ENCODE measurements at places on chromosomes 6 and 20.
A peak's percentile ranks its signal among the peaks of the same experiment; 100 is the strongest.

DNA sequence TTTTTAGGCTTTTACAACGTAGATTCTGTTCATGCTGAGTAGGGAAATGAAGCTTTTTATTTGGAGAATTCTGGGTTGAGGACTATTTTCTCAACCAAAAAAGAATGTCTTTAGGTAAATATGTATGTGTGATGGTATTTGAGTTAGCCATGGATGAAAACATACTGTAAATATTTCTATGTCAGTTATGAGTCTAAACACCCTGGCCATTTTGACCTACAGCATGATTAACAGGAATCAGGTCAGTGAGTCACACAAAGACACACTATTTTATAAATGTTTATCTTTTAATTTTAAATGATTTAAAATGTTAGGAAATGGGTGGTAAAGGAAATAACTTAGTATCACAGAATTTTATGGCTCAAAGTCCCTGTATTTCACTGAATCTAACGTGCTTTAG is 851.7 kb upstream of the MAP3K7 start:
- no peak overlapping the region for H3K4me3 ChIP-seq
- H3K27me3 ChIP-seq = no peaks in the 10 kb centered on the region
- no peaks in the 10 kb centered on the region for H3K4me1 ChIP-seq
- no peak overlapping the region for H3K27ac ChIP-seq
- DNase-seq = no peak
- no peaks in the 10 kb centered on the region for H3K36me3 ChIP-seq

- H3K36me3 ChIP-seq = no peaks in the 10 kb centered on the region
- H3K27ac ChIP-seq = no peak overlapping the region
- DNase-seq = no peak
- no peaks in the 10 kb centered on the region for H3K4me1 ChIP-seq
- no peak overlapping the region for H3K4me3 ChIP-seq
- H3K27me3 ChIP-seq = no peaks in the 10 kb centered on the region
These were observed 862.8 kb upstream of the CITED2 start for GRCh38 chr6:140237251-140237650.

GRCh38 chr6:15528870-15529269 is 134.0 kb downstream of the DTNBP1 start:
- no peak overlapping the region for H3K4me3 ChIP-seq
- no peak overlapping the region for H3K27ac ChIP-seq

- no peak for DNase-seq
- H3K4me3 ChIP-seq = no peak overlapping the region
- no peaks in the 10 kb centered on the region for H3K36me3 ChIP-seq
- H3K4me1 ChIP-seq = no peaks in the 10 kb centered on the region
These were observed 60.0 kb downstream of the CD83 start for GRCh38 chr6:14177413-14178082.

DNA sequence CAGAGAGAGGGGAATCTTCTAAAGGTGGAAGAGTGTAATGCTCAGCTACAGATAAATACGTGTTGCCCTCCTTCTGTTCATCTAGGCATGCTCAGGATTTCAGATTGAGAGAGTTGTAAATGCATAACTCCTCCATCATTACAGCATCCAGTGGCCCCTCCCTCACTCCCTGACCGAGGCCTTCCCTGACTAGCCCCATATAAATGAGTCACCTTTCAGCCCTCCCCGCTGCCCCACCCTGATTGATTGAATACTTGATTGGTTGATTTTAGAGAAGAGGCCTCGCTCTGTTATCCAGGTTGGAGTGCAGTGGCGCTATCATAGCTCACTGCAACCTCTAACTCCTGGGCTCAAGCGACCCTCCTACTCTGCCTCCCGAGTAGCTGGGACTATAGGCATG is 193.7 kb downstream of the EYA2 start:
- DNase-seq = no peak
- no peaks in the 10 kb centered on the region for H3K36me3 ChIP-seq
- no peak overlapping the region for H3K27ac ChIP-seq
- no peak overlapping the region for H3K4me3 ChIP-seq

- DNase-seq = no peak
- H3K27ac ChIP-seq = no peak overlapping the region
- no peak overlapping the region for H3K4me3 ChIP-seq
- no peaks in the 10 kb centered on the region for H3K27me3 ChIP-seq
- no peaks in the 10 kb centered on the region for H3K36me3 ChIP-seq
These were observed 137.3 kb downstream of the TMEM242 start for GRCh38 chr6:157185986-157186385.

DNA sequence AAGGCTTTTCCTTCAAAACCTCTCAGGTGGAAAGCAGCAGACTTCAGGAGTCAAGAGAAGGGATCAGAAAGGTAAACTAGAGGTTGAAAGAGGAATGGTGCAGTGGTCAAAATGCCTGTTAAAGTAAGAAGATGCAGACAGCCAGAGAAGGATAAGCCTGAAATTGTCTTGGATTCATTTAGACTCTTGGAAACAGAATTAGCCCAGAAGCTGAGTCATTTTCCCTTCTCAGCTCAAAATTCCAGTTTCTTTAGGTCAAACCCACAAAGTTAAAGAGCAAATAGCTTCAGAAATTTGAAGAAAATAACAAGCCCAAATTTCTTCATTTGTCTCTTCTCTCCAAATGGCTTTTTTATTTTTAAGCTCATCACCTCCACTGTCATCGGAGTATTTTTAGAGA is 73.9 kb downstream of the DHX35 start:
- H3K36me3 ChIP-seq = peaks cover 44% of the 10 kb centered on the region
- H3K27ac ChIP-seq = no peak overlapping the region
- no peak overlapping the region for H3K4me3 ChIP-seq
- no peak for DNase-seq
- no peaks in the 10 kb centered on the region for H3K4me1 ChIP-seq

- peak; percentile 86 for DNase-seq
- no peaks in the 10 kb centered on the region for H3K27me3 ChIP-seq
- H3K36me3 ChIP-seq = no peaks in the 10 kb centered on the region
- H3K4me1 ChIP-seq = peaks cover 40% of the 10 kb centered on the region
- H3K27ac ChIP-seq = no peak overlapping the region
These were observed 65.5 kb downstream of the SYNJ2 start for GRCh38 chr6:158047127-158047518.

DNA sequence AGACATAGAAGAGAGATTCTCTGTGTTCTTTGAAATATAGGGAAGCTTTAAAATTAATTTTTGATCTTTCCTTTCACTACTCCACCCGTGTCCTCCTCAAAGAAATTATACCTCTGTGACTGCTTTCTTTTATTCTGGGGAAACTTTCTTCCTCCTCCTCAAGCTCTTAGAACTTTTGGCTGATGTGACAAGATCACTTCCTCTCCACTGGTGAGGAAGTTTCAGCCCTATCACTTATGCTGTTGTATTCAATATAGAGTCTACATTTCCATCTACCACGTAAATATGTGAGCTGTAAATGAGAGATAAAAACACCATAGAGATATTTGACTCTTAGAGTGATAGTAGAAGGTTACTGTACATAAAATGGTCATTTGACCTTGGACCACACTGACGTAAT is 141.9 kb upstream of the SASH1 start:
- no peak overlapping the region for H3K27ac ChIP-seq
- no peak overlapping the region for H3K4me3 ChIP-seq
- H3K36me3 ChIP-seq = no peaks in the 10 kb centered on the region

GRCh38 chr6:104019075-104019753 is 840.5 kb downstream of the HACE1 start:
- H3K27me3 ChIP-seq = no peaks in the 10 kb centered on the region
- no peak overlapping the region for H3K27ac ChIP-seq
- DNase-seq = no peak
- H3K4me1 ChIP-seq = no peaks in the 10 kb centered on the region
- no peak overlapping the region for H3K4me3 ChIP-seq

- no peaks in the 10 kb centered on the region for H3K36me3 ChIP-seq
- H3K27me3 ChIP-seq = no peaks in the 10 kb centered on the region
- no peak for DNase-seq
- no peak overlapping the region for H3K27ac ChIP-seq
- H3K4me1 ChIP-seq = peaks cover 84% of the 10 kb centered on the region
These were observed 29.7 kb downstream of the CHMP4B start for GRCh38 chr20:33840759-33841435.

GRCh38 chr6:34243901-34244884 is 4.6 kb downstream of the SMIM29 start:
- no peaks in the 10 kb centered on the region for H3K36me3 ChIP-seq
- peaks cover 18% of the 10 kb centered on the region for H3K4me1 ChIP-seq
- peak; percentile 91 for DNase-seq
- no peaks in the 10 kb centered on the region for H3K27me3 ChIP-seq
- no peak overlapping the region for H3K27ac ChIP-seq

DNA sequence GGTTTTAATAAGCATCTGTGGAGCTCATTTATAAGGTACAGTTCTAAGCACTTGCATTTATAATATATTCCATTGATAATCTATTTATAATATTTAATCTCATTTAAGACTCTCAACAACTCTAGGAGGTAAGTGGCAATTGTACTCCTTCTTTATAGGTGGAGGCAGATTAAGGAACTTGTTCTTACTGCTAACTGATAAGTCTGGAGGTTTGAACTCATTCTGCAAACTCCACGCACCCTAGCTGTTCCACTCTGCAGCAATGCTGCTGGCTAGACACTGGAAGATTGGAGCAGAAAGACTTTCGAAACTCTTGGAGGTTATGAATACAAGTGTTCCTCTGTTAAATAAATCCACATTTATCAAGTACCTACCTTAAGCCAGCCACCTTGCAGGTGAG is 793 bp upstream of the HDAC2 start:
- H3K4me3 ChIP-seq = peak overlapping the region; percentile 80
- no peaks in the 10 kb centered on the region for H3K27me3 ChIP-seq
- no peaks in the 10 kb centered on the region for H3K36me3 ChIP-seq
- H3K27ac ChIP-seq = peak overlapping the region; percentile 89
- H3K4me1 ChIP-seq = peaks cover 15% of the 10 kb centered on the region

GRCh38 chr20:2879146-2879545 is 5.9 kb downstream of the PTPRA start:
- H3K36me3 ChIP-seq = no peaks in the 10 kb centered on the region
- no peaks in the 10 kb centered on the region for H3K27me3 ChIP-seq
- no peak overlapping the region for H3K27ac ChIP-seq
- no peak for DNase-seq

DNA sequence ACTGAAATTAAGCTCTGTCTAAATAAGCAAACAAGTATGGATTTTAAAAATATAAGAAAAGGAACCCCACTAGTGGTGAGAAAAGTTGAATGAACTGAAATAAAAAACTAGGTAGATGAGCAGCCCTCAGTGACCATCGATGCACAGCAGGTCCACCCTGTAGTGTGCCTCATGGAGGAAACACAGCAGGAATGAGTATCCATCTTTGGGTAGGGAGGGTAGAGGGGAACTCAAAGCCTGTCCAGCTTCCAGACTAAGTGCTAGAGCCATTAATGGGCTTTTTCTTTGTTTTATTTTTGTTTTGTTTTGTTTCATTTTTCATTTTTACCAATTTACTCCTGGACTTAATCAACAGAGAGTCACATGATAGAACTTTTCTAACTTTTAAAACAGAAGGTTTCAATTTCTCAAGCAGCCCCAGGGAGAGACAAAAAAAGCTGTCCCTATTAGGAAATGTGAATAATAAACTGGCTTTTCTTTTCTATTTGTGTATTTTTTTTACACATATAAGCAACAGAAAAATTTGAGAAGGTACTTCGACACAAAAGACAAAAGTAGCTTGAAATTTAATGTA is 700.6 kb downstream of the HACE1 start:
- H3K4me1 ChIP-seq = no peaks in the 10 kb centered on the region
- no peaks in the 10 kb centered on the region for H3K27me3 ChIP-seq
- H3K27ac ChIP-seq = no peak overlapping the region
- H3K36me3 ChIP-seq = no peaks in the 10 kb centered on the region
- no peak overlapping the region for H3K4me3 ChIP-seq
- DNase-seq = no peak

- no peaks in the 10 kb centered on the region for H3K4me1 ChIP-seq
- H3K36me3 ChIP-seq = no peaks in the 10 kb centered on the region
- H3K4me3 ChIP-seq = no peak overlapping the region
- DNase-seq = no peak
- H3K27ac ChIP-seq = no peak overlapping the region
- H3K27me3 ChIP-seq = no peaks in the 10 kb centered on the region
These were observed 5.3 kb downstream of the KCNB1 start for GRCh38 chr20:49477200-49477599.
